ENCODE measurements at places on chromosomes 7 and 10.

DNA sequence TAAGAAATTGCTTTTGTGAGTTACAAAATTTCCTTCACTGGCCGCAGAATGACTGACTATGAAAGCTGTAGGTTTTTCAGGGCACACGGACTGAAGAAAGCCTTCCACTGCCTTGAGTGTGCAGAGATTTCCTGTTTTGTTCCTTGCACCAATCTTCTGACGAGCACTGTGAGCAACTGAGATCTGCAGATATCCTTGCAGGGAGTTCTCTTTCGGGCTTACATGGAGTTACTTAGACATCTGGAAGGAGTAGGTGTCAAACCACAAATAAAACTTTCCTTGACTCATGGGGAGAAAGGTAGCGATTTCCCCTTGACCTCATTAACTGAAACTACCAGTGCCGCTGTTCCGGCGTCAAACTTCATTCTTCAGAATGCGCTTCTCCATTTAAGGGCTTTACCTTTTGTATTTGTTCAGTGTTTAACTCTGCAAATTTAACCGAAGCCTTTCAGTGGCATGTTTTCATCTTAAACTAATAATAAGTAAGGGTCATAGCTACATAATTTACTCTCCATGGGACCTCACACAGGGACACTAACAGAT is 1175.3 kb downstream of the GATA3 start:
- no peak for DNase-seq

GRCh38 chr10:97065686-97066660 is 119.8 kb downstream of the SLIT1 start:
- no peak for DNase-seq

DNA sequence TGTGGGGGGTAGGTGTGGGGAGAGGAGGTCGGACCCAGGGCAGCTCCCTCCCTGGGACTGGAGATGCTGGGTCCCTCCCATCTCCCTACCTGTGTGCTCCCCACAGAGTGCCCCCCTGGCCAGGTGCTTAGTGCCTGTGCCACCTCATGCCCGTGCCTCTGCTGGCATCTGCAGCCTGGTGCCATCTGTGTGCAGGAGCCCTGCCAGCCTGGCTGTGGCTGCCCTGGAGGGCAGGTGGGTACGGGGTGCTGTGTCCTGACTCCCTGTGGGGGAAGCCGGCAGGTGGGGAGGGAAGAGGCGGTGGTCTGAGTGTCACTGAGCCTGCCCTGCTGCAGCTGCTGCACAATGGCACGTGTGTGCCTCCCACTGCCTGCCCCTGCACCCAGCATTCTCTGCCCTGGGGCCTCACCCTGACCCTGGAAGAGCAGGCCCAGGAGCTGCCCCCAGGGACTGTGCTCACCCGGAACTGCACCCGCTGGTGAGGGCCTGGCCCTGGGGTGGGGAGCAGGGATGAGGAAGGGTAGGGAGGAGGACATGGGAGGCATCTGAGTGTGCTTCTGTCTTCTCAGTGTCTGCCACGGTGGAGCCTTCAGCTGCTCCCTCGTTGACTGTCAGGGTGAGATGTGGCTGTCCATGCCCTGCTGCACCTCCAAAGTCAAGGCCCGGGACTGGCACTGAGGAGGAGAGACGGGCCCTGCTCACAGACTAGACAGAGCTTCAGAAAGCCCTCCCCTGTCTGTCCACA is 11.7 kb upstream of the ZNF862 start:
- DNase-seq: no peak

DNA sequence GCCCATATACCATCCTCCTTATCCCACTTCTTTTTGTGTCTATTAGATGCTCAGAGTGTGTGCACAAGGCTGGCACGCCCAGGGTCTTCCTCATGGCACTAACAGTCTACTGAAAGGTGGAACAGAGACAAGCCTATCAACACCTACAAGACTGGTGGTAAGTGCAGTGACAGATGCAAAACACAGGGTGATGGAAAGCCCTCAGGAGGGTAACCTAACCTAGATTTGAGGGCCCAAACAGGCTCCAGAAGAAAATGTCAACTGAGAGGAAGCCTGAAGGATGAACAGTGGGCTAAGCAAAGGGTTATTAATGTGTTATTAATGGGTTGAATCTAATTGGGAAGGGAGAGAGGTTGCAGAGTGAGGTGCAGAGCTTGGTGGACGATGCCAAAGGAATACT is 1.2 kb upstream of the FAS start:
- no peak for DNase-seq

GRCh38 chr10:121639416-121639815 is 41.2 kb upstream of the FGFR2 start:
- DNase-seq: no peak

DNA sequence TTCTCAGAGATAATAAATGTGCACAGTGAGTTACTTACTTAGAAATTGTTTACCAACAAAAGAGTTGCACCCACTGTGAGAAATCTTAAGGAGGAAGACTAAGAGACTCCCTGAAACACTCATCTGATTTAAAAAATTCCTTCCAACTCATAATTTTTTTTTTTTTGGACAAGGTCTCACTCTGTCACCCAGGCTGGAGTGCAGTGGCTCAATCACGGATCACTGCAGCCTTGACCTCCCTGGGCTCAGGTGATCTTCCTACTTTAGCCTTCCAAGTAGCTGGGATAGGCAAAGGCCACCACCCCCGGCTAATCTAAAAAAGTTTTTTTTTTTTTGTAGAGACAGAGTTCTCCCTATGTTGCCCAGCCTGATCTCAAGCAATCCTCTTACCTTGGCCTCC is 36.0 kb downstream of the MALSU1 start:
- no peak for DNase-seq

GRCh38 chr7:137001041-137001440 is 132.6 kb downstream of the CHRM2 start:
- peak; percentile 42 for DNase-seq

DNA sequence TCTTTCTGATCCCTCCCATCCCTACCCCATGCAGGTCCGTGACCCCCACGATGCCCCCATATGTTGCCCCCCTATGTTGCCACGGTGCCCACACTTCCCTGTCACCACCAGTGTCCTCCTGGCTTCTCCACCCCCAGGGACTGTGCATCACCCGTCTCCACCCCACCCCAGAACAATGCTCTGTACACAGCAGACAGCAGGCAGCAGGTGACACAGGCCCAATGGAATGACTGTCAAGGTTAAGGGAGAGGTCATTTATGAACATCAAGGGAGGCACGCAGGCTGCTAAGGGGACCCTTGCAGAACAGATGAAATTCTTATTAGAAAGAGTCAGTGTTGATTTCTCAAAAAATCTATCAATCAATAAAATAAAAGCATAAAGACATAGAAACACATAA is 71.5 kb downstream of the PARP12 start:
- no peak for DNase-seq

DNA sequence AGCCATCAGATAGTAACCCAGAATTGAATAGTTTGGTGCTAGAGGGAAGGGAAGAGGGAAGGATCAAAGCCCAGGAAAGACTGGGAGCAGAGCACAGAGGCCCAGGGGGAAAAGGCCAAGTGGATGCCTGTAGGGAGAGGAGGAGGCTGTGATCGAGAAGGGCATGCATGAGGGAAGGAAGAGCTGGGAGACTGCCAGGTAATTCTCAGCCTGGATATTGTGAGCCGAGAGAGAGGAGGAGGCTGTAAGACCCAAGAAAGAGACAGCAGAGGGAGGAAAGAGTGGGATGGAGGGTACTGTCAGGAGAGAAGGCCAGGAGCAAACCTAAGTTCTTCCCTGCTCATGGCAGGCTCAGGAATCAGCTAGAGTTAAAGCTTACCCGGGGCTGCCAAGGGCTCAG is 178.2 kb downstream of the CCDC3 start:
- no peak for DNase-seq

GRCh38 chr7:138228769-138229168 is 152.5 kb downstream of the AKR1D1 start:
- no peak for DNase-seq

GRCh38 chr7:133481676-133482075 is 228.8 kb downstream of the EXOC4 start:
- peak; percentile 75 for DNase-seq

- no peak for DNase-seq
Observed at GRCh38 chr7:47803025-47803424, 145.2 kb downstream of the PKD1L1 start.

- no peak for DNase-seq
Observed at GRCh38 chr10:86699125-86699524, 30.8 kb downstream of the LDB3 start.

GRCh38 chr7:95737828-95738505 is 34.4 kb upstream of the DYNC1I1 start:
- DNase-seq: no peak

DNA sequence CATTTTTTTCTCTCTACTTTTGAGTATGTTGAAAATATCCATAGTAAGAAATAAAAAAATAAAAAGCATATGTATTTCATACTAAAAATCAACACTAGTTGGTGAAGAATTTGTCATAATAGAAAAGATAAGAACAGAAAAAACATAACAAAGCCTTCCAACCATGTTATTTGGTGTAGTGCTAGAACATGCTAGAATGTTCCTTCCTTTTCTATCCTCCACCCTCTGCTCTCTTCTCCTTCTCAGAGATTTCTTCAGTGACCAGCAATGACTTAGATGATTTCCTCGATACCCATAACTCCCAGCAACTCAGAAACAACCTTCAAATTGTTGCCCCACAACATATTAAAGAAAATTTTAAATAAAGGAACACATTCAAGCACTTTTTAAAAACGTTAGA is 2.6 kb downstream of the ZC3HAV1 start:
- no peak for DNase-seq

- no peak for DNase-seq
Observed at GRCh38 chr10:124242365-124242764, 149.0 kb upstream of the CHST15 start.

GRCh38 chr7:30920584-30921539 is 9.2 kb downstream of the AQP1 start:
- no peak for DNase-seq

DNA sequence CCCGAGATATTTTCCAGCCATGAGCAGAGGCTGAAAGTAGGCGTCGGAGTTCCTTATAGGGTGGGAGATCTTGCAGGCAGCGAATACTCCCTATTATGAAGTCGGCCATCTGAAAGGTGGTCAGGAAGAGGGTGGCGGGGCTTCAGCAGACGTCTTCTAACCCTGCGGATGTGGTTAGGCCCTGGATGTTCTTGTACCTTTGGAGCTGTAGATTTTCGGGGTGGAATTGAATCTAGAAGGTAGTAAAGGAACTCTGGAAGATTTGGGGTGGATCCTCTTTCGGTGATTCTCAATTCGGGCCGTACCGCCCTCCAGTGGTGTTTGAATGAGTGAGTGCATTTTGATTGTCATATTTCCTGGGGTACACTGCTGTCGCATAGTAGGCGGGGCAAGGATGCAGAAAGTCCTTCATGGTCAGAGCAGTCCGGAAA is 635 bp downstream of the NUP205 start:
- DNase-seq: peak; percentile 58

DNA sequence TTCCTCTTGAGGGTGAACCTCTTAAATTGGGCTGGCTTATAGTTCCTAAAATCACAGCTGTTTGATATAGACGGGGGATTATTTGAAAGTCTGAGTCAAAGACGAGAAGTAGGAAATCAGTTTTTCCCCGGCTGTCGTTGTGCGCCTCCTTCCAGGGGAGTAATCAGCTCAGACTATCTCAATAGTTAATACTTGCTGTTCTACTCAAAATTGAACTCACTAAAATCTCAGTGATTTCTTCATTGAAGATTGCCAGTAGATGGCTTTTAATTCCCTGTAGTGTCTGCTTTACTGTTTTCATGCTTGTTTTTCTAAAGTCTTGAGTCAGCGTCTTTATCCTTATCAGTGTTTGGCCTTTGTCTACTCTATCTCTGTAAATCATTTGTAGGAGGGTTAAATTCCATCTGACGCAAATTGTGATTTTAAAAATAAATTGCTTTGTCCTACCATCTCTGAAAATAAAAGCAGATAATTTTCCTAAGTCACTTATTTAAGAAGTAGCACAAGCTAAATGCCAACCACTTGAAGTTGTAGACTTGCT is 47.3 kb downstream of the CNNM2 start:
- DNase-seq: no peak

DNA sequence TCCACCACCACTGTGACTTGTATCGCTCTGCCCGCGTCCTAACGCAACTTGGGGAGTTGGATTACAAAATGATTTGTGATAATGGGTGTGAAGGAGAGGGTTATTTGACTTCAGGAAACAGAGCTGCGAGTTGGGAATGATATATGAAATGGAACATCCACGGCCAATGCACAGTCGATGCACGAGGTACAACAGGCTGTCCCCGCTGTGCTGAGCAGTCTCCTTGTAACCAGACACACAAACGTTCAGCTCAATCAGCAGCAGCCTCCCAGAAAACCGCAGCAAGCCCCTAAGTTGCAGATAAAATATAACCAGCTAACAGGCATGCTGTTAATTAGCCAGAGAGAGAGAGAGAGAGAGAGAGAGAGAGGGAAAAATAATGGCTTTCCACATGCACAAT is 332.7 kb upstream of the MGMT start:
- no peak for DNase-seq

- peak; percentile 40 for DNase-seq
Observed at GRCh38 chr7:128103498-128104107, 72.4 kb upstream of the LRRC4 start.

DNA sequence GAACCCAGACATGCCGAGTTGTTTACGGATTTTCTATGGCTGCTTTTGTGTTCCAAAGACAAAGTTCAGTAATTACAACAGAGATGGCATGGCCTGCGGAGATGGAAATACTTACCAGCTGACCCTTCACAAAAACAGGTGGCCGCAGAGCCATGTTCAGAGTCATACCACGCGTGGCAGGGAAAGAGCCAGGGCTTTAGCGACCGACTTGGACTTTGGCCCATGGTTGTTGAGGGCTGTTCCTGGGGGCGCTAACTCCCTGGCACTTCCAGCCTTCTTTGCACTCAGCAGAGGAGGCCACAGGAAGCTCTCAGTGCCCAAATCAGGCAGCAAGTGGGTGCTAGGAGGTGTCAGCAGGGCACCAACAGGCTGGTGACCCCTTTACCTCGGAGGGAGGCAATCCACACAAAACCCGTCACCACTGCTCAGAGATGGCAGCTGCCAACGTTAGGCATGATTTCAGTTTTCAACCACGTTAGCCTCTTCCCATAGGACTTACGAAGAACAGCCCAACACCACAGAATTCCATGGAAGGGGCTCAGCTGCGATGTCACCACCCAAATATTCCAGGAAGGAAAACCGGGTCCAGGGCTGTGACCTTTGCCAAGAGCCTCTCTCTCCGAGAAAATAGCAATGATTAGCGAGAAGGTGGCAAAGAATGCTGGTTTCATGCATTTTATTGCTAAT is 21.4 kb upstream of the CNPY1 start:
- DNase-seq: no peak

DNA sequence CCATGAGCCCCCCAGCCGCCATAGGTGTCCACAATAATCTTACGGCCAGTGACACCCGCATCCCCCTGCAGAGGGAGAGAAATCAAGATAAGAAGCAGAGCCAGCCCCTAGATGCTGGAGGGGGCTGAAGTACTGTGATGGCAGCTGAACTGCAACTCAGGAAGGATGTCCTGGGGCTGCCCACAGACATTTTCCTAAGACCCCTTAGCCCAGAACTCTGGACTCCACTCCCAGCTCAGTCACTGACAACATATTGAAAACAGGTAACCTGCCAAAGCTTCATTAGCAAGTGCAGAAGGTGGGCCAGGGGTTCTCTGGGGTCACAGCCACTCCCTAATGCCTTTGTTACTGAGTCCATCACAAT is 14.3 kb downstream of the MAT1A start:
- no peak for DNase-seq

GRCh38 chr7:128888756-128889095 is 21.8 kb downstream of the KCP start:
- DNase-seq: no peak
